ENCODE measurements at places on chromosomes 2 and 18. TPM values are rescaled to one million over a fixed set of nuclear protein-coding genes. Genes with fewer than 3 reads are reported as not detected.
A peak's percentile ranks its signal among the peaks of the same experiment; 100 is the strongest.

DNA sequence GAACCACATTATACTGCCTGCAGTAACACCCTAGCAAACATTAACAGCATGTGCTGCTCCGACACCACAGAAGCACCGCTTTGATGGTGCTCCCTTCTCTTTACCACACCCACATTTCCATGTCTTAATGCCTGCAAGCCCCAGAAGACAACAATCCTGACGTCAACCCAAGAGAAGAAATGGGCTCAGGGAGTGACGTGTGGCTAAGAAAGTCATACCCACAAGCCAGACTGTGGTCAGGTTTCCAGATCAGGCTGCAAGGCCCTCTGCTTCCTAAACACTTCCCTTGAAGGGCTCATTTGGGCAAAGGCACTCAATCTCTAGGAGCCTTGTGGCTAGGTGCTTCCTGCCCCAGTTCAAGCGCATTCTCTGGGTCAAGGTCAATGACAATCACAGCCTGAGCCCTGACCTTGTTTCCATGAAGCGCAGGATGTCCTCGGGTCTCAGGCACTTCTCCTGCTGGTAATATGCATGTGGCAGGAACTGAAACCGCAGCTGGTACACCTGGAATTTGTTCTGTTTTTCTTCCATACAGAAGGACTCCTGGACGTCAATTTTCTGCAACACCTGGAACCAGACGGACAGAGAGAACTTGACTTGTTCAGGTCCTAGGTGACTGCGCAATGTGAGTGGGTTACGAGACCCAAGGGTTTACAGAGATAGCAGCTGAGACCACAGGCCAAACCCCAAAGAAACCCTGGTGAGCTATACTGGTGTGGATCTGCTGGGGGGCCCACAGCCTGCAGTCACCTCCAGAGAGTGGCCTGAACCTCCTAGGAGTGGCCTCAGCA is 67.2 kb downstream of the POLR1A start:
- peak; percentile 97 for DNase-seq

DNA sequence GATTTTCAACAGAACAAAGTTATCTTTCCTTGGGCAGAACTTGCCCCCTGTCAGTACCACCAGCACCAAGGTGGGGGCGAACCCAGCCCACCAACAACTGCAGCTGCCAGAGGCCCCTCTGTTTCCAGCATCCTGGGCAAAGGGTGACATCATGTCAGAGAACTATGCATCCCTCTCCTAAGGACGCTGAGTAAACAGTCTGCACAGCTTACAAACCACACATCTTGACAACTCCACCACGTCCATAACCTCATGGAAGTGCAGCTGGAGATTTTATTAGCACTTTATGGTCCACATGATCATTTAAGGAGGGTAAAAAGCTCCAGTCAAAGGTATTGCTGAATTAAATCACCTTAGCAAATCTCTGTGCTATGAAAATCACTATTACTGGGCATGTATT is 40.4 kb downstream of the PIEZO2 start:
- no peak for DNase-seq

DNA sequence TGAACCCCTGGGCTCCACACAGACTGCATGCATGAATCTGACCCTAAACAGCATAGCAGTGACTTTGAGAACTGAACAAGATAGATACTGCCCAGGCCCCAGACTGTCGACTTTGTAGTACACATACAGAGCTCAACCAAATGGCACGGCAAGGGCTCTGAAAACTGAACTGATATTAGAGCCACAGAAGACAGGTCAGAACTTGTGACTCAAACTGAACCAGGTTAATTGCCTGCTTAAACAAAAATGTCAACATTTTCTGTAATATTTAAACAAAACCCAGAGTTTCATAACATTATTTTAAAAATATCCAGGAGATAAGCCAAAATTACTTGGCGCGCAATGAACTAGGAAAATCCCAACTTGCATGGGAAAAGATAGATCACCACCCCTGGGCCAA is 260.3 kb downstream of the TPGS2 start:
- no peak for DNase-seq

Gene SCYGR5
- total RNA-seq = not detected

Gene AQP12B
- total RNA-seq = not detected

Gene CACNB4
- 0.31 TPM for total RNA-seq

Gene SULT1C2
- 0.37 TPM for total RNA-seq

Gene PLEKHB2
- 88.6 TPM for total RNA-seq

All from myocyte (in vitro differentiated cells).